ENCODE measurements at places on chromosomes 7 and 10.

DNA sequence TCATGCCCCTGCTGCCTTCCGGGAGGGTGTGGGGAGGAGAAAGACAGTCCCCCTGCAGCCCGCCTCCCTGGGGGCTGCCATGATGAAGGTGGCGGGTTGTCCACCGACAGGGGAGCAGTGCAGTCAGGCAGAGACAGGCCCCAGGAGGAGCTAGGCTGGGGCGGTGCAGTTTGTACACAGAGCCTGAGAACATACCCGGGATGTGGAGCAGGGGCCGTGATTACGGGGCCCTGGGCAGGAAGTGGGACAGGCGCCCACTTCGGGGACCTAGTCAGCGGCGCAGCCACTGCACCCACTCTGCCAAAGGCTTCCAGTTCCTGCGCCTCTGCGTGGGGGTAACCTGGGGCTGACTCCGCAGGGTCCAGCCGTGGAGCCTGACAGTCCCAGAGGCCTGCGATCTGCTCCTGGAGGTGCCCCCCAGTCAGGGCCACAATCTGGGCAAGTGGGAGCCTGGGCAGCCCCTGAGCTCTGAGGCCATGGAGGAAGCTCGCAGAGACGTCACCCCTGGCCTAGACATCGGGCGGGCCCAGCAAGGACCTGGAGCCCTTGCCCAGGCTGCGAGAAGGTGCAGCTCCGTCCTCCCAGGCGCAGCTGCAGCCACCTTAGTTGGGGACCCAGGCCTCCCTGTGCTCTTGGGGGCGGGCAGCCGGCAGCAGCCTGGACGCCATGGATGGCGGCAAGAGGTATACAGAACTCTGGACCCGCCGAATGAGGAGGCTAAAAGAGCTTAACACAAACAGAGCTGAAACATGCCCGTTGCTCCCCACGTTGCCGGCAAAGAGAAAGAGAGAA is 1356.8 kb downstream of the XPNPEP1 start:
- no peak for DNase-seq

GRCh38 chr7:11753433-11753832 is 78.6 kb downstream of the THSD7A start:
- no peak for DNase-seq

DNA sequence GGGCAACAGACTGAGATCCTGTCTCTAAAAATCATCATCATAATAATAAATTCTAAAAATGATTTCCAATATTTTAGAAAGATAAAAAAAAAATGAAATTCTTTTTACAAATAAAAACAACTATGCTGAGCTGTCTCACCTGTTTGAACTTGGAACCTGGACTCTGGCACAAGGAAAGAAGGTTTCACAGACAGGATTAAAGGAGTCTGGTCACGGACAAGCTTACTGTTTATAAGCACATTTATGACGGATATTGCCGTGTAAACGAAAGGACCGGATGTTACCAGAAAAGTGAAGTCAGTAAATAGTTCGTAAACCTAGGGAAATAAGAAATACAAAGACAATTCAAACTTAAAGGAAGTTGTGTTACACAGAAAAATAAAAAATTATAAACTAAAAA is 70.2 kb downstream of the KIAA1549 start:
- DNase-seq, result no peak

GRCh38 chr7:54326592-54327167 is 215.5 kb upstream of the VSTM2A start:
- DNase-seq, result no peak

DNA sequence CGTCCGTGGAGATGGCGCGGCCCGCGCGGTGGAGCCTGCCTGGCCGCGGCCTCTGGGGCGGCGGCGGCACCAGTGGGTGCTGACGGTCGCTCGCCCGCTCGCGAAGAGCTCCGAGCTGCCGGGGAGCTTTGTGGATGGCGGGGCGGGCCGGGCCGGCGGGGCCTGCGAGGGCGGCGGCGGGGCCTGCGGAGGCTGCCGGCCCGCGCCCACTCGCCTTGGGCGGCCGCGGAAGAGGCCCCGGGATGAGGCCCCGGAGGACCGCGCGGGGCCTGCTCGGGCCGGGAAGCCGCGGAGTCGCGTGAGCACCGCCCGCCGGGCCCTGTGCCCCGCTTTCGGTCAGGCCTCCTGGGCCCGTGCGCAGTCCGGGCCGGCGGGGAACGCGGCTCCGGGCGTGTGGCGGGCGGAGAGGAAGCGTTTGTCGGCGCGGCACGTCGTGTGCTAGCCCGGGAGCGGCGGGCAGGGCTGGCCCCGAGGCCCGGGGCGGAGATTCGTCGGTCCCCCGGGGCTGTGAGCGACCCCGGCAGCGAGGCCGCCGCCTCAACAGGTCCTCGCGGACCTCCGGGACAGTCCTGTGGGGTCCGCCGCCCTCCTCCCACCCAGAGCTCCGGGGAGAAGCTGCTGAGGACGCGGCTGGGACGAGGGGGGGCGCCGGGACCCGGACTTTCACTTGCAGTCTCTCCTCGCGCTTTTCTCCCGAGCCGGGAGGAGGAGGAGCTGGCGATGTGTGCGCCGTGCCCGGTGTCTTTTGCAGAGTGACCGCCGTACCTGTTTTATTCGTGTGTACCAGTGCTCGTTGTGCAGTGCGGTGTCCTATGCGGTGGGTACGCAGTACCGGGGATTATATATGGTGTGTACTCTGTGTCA is 578 bp downstream of the ZMYND11 start:
- no peak for DNase-seq

DNA sequence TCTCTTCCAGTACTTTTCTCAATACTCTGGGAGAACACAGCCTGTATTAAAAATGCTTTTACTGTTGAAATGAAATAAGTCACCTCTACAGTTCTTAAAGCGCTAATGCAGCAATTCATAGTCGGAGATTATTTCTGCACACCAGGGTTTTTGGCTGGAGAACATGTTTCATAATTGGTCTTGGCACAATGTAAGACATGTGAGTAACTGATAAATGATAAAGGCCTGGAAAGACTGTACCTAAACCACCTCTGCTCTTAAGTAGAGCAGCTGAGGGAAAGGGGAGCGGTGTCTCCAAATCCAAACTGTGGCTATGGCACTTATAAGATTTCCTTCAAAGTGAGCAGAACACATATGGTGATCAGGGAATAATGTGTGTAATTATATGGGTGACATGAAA is 390.3 kb upstream of the MBL2 start:
- DNase-seq, result no peak

DNA sequence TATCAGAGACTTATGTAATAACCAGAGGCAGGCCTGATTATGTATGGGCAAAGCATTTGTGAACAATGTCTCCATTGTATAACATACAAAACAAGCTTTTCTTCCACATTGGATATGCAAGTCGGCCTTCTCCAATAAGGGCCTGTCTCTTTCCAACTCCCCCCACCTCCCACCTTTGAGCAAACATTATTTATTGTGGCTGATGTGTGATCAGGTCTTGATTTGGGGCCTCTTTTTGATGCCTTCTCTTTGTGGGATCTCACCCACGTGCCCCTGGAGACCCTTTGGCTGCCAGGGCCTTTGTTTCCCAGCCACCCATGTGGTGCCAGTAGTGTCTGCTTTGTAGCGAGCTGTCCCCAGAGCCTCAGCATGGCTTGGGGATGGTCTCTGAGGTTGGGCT is 53.0 kb downstream of the TCF7L2 start:
- DNase-seq, result no peak

- DNase-seq, result no peak
Observed at GRCh38 chr7:16422103-16422435, 731 bp upstream of the CRPPA start.

DNA sequence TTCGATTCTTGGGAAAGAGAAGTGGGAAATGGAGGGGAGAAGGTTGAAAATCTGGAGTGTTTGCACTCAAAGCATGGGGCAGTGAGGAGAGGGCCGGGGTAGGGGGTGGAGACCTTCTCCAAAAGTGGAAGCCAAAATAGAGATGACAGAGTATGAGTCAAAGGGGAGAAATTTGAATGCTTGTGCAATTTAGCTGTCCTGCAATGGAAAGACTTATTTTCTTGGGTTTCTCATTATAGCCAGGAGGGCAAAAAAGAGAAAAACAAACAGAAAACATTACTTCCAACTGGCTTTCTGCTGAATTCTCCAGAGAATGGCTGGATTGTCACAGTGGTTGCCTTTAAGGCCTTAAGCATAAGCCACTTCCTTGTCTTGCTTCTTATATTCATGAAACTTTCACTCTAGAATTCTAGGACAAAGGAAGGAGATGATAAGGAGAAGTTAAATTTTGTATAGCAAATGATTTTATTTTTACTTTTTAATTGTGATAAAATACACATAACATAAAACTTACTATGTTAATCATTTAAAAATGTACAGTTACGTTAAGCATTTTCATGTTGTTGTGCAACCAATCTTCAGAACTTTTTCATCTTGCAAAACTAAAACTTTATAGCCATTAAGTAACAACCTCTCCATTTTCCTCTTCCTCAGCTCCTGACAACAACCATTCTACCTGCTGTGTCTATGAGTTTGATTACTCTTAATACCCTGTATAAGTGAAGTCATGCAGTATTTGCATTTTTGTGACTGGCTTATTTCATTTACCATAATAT is 100.2 kb downstream of the GPR85 start:
- DNase-seq, result no peak

GRCh38 chr10:117166418-117167345 is 28.6 kb upstream of the VAX1 start:
- DNase-seq, result no peak

Measured in activated CD8-positive, alpha-beta memory T cell treated with anti-CD3 and anti-CD28 coated beads for 1 hour (primary cell).